Ovary (tissue), 10 donors: ENCODE measurements at places on chromosomes 4 and X.

GRCh38 chr4:16237715-16238114 lies 11.4 kb upstream of the TAPT1 start:
- DNase-seq, result no peak

DNA sequence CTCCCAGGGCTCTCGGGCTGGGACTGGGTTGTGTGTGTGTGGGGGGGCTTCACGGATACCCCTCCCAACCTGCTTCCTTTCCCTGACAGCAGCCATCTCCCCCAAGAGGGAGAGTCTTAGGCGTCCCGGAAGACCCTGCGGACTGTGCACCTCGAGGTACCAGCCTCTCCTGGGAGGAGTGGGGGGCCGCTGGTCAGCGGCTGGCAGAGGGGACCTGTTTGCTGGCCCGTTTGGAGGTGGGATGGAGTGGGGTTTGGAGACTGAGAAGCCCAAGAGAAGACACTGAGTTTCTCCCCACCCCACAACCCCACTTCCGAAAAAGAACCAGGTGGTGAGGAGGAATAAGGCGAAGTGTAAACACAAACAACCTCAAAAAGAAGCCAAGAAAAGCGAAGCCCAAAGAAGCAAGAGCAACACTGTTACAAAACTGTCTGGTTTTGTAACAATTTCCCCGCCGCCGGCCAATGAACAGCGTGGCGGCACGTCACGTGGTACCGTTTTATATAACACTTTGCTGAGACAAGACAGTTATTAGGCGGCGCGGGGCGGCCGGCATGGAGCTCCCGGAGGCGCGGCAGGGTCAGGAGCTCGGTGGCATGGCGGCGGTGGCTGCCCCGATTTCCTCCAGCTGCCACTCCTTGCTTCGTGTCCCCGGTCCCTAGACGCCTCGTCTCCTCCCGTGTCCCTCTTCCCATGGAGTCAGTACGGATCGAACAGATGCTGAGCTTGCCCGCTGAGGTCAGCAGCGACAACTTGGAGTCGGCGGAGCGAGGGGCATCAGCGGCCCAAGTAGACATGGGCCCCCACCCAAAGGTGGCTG lies at the start of gene LONRF3:
TSS of gene LONRF3 (plus strand) at position 531 of the 820 bp plus-strand sequence. CDS start at position 694, 163 bp downstream.
- peak; percentile 80 for DNase-seq

DNA sequence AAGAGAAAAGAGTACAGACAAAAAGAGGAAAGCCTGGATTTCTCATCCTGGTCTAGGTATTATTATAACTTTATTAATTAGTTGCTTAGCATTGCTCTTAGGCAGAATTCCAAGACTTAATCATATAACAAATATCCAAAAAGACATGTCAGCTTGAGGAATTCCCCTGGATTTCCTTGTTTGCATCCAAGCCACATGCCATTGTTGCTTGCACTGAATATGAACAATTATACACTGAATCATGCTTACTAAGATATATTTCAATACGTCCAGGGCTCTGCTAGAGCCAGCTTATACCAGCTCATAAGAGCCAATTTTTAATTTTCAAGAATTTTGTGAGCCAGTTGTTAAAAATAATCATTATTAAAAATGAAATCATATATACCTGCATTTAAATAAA lies 5.5 kb upstream of the TLR10 start:
- DNase-seq, result no peak

- DNase-seq, result peak; percentile 53
Measured at GRCh38 chr4:142846108-142846728, at the start of gene INPP4B. Gene INPP4B, minus strand, starts transcription at chr4:142846301.

DNA sequence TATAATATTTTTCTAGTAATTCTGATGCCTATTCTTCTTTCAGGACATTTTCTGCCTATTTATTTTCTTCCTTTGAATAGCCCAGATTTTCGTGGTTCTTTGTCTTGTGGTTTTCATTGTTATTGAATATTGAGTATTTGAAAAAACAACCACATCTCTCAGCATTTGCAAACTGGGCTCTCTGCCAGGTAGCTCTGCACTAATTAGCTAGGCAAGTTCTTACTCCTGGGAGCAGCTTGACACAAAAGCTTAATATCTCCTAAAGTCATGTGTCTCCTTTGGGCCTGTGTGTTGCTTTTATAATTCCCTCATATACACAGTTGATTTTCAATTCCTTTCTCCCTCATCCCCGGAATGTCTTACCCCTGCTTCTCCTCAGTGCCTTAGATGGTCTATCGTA lies 413.5 kb upstream of the GRIA3 start:
- no peak for DNase-seq

- no peak for DNase-seq
Measured at GRCh38 chr4:152369203-152369901, 166.5 kb downstream of the FBXW7 start.

DNA sequence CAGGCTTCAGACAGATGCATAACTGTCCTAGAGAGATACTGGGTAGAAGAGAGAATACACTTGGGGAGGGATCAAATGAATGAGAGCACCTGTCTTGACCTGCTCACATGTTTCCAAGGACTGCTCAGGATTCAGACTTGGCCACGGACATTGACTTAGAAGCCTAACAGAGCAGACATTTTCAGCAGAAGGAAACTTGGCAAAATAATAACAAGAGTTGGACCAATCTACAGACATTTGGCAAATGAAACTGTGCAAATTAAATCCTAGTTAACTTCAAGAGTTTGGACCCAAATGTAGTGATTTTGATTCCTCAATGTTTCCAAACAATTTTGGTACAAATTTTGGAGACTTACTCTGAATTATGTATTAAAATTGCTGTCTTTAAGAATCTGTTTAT lies 223.9 kb downstream of the CAMK2D start:
- DNase-seq, result no peak

- DNase-seq, result no peak
Measured at GRCh38 chr4:129264008-129264657, 168.2 kb downstream of the C4orf33 start.

DNA sequence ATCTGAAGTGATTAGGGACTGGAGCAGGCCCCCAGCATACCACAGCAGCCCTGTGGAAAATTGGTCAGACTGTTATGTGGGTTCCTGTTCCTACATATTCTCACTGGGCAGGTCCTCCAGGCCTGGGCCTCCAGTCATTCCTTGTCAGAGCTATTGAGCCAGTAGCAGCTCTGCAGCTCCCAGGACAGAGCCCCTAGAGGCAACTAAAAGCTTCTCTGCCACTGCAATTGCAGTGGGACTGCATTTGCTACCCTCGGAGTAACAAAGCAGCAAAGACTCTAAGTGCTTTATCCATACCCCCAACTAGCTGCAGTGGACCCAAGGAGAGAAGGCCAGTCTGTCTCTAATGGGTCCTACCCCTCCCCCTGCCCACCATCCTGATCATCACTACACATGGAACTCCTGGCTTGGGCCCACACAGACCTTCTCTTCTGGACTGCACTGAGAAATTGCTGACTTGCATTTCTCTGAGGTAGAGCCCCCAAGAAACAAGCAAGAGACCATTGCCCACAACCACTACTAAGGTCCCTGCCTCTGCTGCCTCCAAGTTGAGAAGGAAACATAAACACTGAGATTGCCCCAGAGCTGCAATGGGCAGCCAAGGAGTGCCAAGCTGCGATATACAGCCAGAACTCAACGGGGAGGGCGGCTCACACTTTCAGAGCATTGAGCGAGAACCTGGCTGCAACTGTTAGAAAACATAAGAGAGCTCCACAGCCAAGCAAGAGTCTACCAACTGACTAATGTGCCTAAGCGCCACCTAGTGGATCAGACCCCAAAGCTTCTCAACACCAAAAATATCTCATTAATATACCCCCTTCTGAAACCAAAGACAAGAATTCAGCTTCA lies 738.7 kb upstream of the NDST4 start:
- no peak for DNase-seq

GRCh38 chr4:576245-576821 lies at the start of gene TMEM271:
Gene TMEM271, minus strand, starts transcription at chr4:576295. Its CDS starts 233 bp downstream, at chr4:576062.
- DNase-seq, result no peak

DNA sequence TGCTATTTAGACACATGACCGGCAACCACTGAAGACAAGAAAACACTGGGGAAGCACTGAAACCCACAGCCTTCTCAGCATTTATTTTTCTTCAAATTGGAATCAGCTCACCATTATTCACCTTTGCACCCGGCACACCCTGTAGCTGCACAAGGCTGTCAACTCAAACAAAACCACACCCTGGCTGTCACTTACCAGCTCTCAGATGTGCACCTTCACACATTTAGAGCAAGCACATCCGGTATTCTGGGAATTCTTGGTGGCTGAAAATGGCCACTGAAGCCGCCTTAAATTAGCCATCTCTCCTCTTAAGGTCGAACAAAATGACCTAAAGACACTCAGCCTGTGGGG lies 5.9 kb downstream of the ZFYVE28 start:
- no peak for DNase-seq

DNA sequence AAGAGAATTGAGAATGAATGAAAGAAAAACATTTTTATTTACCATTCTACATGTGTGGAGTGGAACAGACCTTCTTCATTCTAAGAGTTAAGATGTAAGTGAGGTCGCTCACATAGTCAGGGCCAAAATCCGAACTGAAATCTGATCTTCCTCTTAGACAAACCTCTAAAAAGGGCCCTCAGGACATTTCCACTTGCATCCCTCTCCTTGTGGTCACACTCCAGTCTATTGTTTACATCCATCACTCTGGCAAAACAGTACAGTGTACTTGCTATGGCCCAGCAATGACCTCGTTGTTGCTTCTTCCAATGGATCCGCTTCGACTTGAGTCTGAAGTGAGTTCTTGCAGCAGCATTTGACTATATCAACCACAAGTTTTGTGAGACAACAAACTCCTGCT lies 54.2 kb downstream of the MOSPD2 start:
- DNase-seq, result no peak

DNA sequence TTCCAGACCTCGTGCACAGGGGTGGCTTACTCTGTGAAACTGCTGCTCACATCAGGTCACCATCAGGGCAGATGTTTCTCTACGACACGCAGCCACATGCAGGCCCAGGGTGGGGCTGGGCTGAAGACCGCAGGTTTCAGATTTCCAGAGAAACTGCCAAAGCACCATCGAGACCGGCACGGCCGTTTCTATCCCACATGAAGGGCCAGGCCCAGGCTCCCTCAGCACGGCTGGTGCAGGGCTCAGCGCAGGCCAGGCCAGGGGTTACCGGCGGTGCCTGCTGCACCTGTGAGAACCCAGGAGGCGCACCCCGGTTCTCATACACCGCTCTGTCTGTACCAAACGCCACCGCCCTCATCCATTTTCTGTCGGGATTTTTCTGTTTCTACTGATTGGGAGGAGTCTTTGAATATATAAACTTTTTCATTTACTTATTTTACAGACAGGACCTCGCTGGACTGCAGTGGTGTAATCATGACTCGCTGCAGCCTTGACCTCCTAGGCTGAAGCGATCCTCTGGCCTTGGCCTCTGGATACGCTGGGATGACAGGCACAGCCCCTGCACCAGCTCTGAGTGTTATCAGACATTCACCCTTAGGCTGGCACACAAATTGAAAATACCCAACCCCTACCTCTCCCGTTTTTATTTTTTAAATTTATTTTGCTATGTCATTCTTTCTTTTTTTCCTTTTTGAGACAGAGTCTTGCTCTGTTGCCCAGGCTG lies 17.1 kb downstream of the CTBP1 start:
- no peak for DNase-seq

- DNase-seq, result peak; percentile 13
Measured at GRCh38 chrX:56994375-56995270, 718 bp downstream of the SPIN3 start.

GRCh38 chr4:159291176-159291575 lies 188.3 kb downstream of the RAPGEF2 start:
- DNase-seq, result no peak

GRCh38 chrX:109848461-109849050 lies 115.5 kb upstream of the ACSL4 start:
- DNase-seq, result no peak

GRCh38 chrX:108439426-108439942 lies at the start of gene COL4A5:
Gene COL4A5, plus strand, starts transcription at chrX:108439838. Its CDS starts 288 bp downstream, at chrX:108440126.
- DNase-seq, result peak; percentile 49

DNA sequence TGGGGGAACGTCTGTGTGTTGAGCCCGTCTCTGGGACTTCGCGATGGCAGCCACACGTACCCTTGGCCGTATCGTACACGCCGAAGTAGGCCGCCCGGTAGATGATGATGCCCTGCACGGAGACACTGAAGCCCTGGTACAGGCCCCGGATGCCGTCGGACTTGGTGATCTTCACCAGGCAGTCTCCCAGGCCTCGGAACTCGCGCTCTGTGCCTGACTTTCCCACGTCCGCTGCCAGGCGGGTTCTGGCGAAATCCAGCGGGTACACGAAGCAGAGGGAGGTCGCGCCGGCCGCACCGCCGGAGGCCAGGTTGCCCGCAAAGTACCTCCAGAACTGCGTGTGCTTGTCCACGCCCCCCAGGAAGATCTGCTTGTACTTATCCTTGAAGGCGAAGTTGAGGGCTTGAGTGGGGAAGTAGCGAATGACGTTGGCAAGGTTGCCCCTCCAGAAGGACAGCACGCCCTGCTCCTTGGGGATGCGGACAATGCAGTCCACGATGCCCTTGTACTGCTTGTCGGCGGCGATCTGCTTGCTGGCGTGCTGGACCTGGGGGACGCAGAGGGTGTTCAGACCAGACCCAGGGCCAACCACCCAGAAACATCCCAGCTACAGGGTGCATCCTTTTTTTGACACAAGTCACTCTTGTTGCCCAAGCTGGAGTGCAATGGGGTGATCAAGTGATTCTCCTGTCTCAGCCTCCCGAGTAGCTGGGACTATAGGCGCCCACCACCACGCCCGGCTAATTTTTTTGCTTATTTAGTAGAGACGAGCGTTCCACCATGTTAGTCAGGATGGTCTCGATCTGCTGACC lies 2.5 kb downstream of the SLC25A6 start:
- peak; percentile 21 for DNase-seq
